ENCODE measurements at places on chromosomes 7 and 10.

- no peak for DNase-seq
Measured at GRCh38 chr7:137036768-137037167, 168.3 kb downstream of the CHRM2 start.

- no peak for DNase-seq
Measured at GRCh38 chr10:127534074-127534473, 15.0 kb upstream of the NPS start.

- DNase-seq = peak; percentile 82
Measured at GRCh38 chr10:58651040-58651439, 138.4 kb downstream of the BICC1 start.

- DNase-seq = no peak
Measured at GRCh38 chr7:139566075-139566474, 42.6 kb downstream of the CLEC2L start.

DNA sequence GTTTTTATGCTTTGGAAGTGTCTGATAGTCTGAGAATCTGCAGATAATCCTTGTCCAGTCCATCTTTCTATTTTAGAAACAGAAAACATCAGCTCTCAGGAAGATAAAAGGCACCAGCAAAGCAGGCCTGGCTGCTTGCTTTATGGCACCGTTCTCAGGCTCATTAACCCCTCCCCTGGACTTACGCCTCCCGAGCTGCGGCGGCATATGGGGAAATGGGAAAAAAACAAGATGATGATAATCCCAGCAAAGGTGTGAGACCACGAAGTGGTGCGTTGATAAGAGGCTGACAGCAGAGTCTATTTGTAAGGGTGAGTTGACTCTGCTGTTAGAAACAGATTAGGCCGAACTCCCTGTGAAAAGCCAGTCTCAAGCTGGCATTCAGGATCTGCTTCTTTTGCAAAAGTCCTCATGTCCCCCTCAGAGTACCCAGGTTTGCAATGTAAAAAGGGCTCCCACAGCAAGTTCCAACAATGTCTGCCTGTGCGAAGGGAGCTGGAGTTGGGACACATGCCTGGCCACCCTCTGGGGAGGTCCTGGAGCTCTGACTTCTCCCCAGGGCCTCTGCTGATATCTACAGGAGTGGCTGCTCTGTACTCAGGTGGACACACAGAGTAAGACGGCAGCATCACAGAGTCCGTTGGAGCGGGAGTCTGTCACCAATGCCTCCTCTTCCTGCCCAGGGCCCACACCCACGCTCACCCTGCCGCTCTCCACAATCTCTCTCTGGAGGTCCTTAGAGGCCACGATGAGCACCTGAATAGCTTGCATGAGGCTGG is 54.3 kb downstream of the SPDYE5 start:
- DNase-seq = no peak

- peak; percentile 15 for DNase-seq
Measured at GRCh38 chr10:55203319-55203718, 402.3 kb upstream of the PCDH15 start.

Measured in SJCRH30 (cell line).